Activated CD8-positive, alpha-beta memory T cell treated with anti-CD3 and anti-CD28 coated beads for 1 hour (primary cell): ENCODE measurements at places on chromosomes 3 and 15.
A peak's percentile ranks its signal among the peaks of the same experiment; 100 is the strongest.

- peak; percentile 28 for DNase-seq
Measured at GRCh38 chr15:52227456-52227855, 36.3 kb upstream of the GNB5 start.

DNA sequence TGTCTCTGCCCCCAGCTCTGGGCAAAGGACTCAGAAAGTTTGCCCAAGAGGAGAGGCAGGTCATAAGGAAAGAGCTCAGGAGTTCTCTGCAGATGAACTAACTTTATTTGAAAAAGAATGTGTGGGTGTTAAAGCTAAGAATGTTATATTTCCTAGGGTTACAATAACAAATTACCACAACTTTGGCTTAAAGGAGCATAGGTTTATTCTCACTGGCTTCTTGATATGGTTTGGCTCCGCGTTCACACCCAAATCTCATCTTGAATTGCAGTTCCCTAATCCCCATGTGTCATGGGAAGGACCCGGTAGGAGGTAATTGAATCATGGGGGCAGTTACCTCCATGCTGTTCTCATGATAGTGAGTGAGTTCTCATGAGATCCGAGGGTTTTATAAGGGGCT, 383.7 kb upstream of the CFAP20DC start:
- DNase-seq = no peak

DNA sequence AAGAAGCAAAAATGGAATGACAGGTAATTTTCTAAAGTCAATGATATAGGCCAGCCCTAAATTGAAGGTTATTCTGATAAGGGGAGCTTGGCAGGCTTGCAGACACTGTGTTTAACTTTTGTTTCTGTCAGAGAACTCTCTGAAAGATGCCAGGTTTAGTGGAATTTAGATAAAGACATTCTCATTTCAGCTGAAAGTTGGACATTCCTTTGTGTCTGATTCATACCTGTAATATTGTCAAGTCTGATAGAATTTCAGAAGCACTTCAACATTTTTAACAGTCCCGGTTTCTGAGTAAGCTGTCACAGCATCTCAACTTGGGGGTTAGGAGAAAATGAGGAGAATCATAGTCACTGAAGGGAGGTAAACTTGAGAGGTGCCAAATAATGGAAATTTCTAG, 84.0 kb downstream of the DIPK2A start:
- DNase-seq = no peak

DNA sequence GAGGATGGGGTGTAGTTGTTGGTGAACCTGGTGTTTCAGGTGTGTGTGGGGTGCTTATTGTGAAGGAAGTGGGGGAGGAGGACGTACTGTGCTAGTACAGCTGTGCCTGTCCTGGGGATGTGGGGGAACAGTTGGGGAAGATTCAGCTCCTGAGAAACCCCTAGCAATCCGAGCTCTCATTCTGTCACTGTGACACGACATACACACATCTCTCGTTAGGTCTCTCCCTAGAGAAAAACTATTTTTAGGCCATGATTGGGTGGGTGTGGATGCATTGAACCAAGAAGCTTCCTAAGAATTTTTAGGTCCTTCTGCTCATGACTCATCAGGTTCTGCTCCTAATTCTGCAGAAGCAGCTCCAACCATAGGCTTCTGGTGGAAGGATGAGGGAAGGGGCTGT, 54.3 kb downstream of the SLC30A4 start:
- no peak for DNase-seq

DNA sequence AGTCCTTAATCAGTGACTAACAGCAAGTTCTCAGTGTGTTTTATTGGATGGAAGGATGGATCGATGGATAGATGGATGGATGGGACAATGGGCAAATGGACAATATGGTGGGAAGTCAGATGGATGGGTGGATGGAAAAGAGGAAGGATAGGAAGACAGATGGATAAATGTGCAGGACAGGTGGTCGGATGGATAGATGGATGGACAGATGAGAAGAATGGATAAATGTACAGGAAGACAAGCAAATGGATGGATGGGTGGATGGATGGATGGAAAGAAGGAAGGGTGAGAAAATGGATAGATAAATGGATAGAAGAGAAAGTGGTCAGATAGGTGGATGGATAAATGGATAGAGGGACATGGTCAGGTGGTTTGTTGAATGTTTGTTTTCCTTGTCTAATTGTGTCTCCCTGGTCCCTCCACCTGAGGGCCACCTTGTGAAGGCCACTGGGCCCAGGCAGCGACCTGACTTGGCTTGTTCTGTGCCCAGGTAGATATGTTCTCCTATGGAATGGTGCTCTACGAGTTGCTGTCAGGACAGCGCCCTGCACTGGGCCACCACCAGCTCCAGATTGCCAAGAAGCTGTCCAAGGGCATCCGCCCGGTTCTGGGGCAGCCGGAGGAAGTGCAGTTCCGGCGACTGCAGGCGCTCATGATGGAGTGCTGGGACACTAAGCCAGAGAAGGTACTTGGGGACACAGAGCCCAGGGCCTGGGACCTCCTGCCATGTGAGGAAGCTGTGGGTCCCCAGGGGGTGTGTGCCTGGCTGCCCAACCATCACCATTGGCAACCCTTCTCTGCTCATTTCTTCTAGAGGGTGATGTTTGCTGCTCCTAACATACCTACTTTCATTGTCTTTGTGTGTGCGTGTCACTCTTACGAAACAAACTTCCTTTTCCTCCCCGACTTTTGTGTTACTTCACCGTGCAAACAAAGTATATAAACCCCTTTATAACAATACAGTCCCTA, 137.5 kb downstream of the LRRK1 start:
- no peak for DNase-seq

DNA sequence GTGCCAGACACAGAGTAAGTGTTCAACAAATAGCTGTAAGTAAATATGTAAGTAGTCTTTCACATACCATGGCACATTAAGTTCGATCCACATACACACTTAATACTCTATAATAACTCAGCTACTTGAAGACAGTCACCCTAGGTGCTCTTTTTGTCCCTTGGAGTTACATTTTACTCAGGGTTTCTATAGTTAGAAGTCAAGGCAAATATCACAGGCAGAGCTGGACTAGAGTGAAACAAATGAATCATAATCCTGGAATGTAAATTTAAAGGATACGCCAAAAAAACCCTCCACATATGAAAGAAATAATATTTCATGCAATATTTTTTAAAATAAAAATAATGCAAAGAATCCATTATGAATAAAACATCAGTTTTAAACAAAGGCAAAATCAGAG, 461.8 kb downstream of the MAGI1 start:
- no peak for DNase-seq

DNA sequence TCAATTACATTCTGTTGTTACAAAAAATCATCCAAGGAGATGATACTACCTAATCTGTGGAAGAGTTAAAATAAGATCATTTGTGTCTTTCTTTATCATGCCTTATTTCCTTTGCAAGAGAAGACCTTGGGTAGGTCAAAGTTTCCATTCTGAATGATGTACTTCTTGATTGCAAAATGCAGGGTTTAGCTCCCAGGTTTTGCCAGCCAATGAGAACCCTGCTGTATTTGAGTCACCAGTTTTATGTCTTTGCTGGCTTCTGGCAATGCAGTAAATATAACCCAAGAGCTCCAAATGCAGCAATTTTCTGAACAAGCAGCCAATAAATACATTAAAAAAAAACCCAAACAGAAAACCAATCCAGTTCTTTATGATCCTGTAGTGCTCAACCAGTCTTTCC, 204.9 kb downstream of the CADPS start:
- no peak for DNase-seq
